ENCODE measurements at places on chromosomes 2 and 18.

GRCh38 chr2:147843864-147844696, 749 bp upstream of the ACVR2A start:
- DNase-seq: peak; percentile 90
- peak overlapping the region; percentile 84 for H3K27ac ChIP-seq
- no peaks in the 10 kb centered on the region for H3K36me3 ChIP-seq
- peaks cover 25% of the 10 kb centered on the region for H3K4me1 ChIP-seq

DNA sequence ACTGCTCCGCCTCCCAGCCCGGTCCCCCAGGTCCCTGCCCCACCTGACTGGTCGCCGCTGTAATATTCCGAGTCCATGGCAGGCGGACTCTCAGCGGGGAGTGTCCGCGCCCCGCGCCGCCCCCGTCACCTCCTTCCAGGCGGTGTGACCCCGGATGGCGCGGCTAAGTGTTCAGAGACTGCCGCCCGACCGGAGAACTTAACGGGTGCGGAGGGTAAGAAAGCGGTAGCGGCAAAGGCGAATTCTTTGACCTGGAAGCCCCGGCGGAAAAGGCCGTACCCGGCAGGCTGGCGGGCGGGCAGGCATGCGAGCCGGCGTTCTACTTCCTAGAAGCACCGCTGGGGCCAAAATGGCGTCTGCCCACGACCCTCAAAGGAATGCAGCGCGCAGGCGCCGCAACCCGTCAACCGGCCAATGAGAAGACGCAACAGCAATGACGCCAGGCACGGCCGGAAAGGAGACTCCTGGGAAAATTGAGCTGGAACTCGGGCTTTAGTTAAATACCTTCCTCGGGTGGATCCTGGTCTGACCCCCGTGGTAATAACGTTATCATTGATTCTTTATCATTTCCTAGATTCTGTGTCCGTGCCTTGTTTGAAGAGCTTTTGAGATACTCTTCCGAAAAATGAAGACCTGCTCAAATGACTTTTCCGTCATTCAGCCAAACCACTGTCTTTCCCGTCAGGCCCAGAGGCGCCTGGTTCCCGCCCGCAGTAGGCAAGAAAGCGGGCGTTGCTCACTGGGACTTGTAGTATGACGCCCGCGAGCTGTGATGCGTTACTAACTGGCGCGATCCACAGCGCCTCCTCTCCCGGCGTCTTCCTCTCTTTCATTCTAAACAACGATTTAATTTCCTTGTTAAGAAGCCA, at the start of gene IWS1:
Gene IWS1, minus strand, starts transcription at position 358 of the 869 bp plus-strand sequence. Its CDS starts 281 bp downstream, at position 77.
- peaks cover 34% of the 10 kb centered on the region for H3K4me1 ChIP-seq
- H3K4me3 ChIP-seq: peak within 1 kb of the TSS; percentile 93
- DNase-seq: peak; percentile 92
- peaks cover 6% of the 10 kb centered on the region for H3K36me3 ChIP-seq
- H3K27me3 ChIP-seq: peaks cover 5% of the 10 kb centered on the region

DNA sequence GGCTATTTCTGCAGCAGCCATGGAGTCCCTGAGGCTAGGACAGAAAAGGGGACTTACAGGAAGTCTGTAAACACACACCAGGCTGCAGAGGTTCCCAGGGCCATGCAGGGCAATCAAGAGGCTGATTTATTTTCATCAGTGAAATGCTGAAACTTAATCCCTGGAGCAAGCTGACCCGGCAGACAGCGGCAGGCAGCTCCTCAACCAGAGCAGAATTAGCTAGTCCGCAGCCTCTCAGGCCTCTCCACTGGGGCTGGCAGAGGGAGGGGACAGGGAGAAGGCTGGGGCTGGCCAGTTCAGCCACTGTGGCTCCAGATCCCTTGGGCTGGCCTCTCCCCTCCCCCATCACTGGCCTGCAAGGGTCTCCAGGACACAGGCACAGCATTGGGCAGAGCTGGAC, 136.3 kb downstream of the TNS1 start:
- H3K36me3 ChIP-seq: peaks cover 9% of the 10 kb centered on the region
- no peak for DNase-seq
- no peak overlapping the region for H3K27ac ChIP-seq
- peaks cover 65% of the 10 kb centered on the region for H3K4me1 ChIP-seq
- H3K27me3 ChIP-seq: no peaks in the 10 kb centered on the region

- H3K27ac ChIP-seq: peak overlapping the region; percentile 59
- H3K36me3 ChIP-seq: no peaks in the 10 kb centered on the region
- H3K4me1 ChIP-seq: peaks cover 19% of the 10 kb centered on the region
- DNase-seq: no peak
- H3K4me3 ChIP-seq: peak overlapping the region; percentile 82
- H3K27me3 ChIP-seq: no peaks in the 10 kb centered on the region
Observed at GRCh38 chr2:113157897-113158753, 15.6 kb upstream of the PSD4 start.

DNA sequence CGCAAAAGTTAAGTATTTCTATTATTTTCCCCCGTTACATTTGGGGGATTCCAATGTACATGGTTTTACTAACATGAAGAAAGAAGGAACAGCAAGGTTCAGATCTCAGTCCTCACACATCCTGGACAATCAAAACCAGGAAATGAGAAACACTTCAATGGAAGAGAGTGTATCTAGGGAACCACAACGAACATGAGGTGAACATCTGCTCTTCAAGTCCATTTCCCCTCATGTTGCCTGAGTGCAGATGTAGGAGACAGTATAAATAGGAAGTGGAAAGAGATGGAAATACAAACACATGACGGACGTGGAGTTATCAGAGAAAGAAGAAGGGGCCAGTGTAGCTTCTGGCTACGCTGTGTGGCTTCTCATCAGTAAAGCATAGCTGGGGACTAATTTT, 52.6 kb downstream of the CHN1 start:
- peaks cover 11% of the 10 kb centered on the region for H3K27me3 ChIP-seq
- H3K4me3 ChIP-seq: no peak overlapping the region
- no peak for DNase-seq

GRCh38 chr2:60577682-60578283, 24.3 kb upstream of the BCL11A start:
- peaks cover 7% of the 10 kb centered on the region for H3K27me3 ChIP-seq
- no peaks in the 10 kb centered on the region for H3K36me3 ChIP-seq
- DNase-seq: no peak
- peaks cover 4% of the 10 kb centered on the region for H3K4me1 ChIP-seq
- no peak overlapping the region for H3K27ac ChIP-seq

DNA sequence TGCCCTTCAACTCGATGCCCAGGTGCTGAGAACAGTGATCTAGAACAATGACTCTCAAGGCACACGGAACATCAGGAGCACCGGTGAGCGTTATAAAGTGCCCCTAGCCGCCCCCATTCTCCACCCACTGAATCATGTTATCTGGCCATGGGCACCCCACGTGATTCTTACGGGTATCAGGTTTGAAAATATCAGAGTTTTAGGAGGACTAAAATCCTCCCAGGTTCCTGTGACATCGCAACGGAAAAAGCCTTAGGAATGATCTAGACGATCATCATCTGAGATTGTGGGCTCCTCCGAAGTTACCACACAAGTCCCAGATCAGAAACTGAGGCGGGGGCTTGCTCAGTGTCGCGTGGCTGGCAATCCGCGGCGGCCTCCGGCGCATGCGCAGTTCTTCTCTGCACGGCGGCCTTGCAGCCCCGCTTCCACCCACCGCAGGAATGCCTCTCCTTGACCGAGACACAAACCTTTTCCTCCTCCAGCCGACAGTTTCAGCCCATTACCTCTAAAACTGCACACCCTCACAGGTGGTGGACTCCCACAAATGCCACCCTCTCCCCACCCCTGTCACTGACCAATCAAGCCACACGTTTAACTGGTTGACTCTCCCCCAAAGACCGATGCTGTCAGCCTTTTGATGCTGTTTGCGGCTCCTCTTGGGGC, 5.8 kb upstream of the MRPL33 start:
- DNase-seq: peak; percentile 33
- H3K27ac ChIP-seq: no peak overlapping the region
- peaks cover 34% of the 10 kb centered on the region for H3K27me3 ChIP-seq
- no peaks in the 10 kb centered on the region for H3K36me3 ChIP-seq
- peak overlapping the region; percentile 27 for H3K4me3 ChIP-seq

Data from naive B cell (primary cell).